Fibroblast of skin of right quadriceps (primary cell): ENCODE measurements at places on chromosomes 5 and 9.

DNA sequence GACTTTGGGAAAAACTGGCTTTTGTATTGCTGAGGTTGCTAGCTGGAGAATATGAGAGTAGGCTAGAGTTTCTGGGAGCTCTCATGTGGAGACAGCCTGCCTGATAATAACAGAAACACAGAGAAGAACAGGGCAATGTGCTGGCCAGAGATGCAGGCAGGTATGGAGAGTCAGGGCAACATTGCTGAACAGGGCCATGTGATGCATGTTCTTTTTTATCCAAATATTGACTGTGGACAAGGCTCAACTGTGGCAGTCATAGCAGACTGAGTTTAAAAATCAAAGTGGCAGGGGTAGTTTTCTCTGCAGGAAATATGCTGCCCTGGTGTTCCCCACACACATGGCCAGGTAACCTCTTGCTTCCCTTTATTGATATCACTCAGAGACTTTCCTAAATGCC is 381.1 kb downstream of the RASEF start:
- no peak for DNase-seq

- peak; percentile 54 for DNase-seq
Observed at GRCh38 chr5:148843510-148844318, 17.3 kb downstream of the ADRB2 start.

GRCh38 chr5:78997090-78997489 is 12.0 kb upstream of the ARSB start:
- no peak for DNase-seq

DNA sequence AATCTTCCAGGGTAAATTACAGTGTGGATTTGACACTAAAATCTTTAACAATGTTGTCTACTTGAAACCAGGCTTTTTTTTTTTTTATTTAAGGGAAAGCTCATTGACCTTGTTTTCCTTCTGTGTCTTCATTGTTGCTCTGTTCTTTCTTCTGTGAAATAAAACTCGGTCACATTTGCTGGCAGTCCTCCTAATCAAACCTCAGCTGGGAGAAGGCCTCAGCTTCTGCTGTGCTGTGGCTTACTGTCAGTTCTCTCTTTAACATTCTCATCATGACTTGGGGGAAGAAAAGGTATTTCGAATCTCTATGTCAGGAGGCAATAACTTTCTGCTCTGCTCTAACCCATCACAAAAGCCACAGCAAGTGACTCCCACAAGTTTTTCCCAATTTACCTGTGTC is 268.9 kb downstream of the ZNF608 start:
- no peak for DNase-seq

DNA sequence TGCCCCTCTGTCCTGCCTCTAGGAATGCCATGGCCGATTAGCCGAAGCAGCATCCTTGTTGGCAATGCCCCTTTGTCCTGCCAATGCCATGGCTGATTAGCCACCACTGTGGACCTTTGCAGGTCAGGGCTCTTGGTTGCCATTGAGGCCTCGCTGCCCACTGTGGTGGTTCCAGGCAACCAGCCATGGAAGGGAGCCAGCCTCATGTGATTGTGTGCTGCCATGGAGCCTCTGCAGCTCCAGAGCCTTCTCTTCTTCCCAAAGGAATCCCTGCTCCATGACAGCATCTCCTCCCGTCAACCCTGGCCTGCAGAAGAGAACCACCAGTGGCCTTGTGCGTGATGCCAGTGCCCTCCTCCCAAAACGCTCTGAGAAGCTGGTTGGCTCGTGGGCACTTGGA is 187.0 kb downstream of the CACNA1B start:
- no peak for DNase-seq

GRCh38 chr9:107683566-107683965 is 194.0 kb upstream of the KLF4 start:
- no peak for DNase-seq

DNA sequence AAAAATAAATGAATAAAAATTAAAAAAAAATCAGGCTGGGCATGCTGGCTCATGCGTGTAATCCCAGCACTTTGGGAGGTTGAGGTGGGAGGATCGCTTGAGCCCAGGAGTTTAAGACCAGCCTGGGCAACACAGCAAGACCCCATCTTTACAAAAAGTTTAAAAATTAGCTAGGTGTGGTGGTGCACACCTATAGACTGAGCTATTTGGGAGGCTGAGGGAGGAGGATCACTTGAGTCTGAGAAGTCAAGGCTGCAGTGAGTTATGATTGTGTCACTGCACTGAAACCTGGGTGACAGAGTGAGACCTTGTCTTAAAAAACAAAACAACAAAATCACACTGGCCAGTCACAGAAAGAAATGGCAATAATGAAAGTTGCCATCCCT is 3.4 kb upstream of the CNTRL start:
- no peak for DNase-seq

DNA sequence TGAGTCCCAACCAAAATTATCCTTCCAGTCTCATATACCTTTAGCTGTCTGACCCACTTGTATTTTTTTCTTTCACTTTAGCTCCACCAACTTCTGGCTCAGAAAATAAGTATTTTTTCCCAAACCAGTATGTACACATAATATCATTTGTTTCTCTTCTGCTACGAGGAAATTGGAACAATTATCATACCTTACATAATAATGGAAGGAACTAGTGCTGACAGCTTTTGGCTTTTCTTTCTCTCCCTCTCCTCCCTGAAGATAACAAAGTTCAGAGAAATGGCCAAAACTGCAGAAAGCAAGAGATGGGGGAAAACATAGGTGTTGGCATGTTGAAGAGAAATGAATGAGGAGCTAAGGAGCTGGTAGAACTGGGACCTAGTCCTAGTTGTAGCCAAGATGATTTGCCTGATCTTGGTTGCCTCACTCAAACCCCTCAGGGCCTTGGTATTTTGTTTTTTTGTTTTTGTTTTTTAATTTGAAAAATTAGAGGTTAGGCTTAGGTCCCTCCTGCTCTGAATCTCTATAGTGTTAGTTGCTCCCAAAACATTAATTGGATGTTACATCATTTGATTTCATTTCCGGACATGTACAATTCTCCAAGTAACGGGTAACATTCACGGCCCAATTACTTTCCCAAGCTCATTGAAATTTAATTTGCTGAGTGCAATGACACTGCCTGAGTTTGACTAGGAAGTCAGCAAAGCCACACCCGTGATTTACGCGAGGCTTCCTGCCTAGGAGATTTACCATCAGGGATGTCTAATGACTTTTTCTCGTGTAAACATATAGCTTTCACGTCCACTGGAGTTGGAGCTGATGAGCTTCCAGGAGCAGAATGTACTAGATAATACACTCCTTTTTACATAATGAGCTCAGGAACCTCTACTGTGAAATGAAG is 291.6 kb downstream of the TLE1 start:
- no peak for DNase-seq

DNA sequence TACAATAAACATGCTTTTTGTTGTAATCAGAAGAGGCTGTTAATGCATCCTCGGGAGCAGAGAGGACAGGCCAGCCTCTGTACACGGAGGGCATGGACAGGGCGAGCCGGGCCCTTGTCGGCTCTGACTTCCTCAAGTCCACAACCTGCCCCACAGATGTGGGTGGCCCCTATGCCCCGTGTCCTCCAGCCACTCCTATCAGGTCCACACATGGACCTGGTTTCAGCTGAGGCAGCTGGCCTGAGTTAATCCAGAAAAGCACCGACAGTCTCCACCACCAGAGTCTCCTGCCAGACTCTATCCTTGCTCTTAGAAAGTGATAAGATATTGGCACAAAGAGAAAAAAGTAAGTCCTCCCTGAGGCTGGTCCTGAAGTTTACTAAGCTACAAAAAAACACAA is 52.4 kb upstream of the PHYKPL start:
- no peak for DNase-seq

DNA sequence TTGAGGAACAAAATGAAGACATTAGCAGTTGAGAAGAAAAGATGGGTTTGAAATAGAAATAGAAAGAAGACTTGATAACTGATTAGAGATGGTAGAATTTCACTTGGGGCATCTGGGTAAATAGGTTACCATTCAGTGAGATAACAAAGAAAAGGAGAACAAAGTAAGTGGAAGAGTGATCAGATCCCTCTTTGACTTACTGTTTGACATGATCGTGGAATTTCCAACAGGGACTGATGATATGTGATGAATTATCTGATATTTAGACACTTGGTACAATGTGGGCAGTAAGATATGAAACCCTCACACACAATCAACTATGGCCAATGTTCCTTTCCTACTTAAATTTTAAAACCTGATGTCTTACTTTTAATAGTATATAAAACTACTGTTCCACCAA is 70.1 kb upstream of the STARD4 start:
- DNase-seq, result no peak

GRCh38 chr5:58410441-58410840 is 49.4 kb downstream of the PLK2 start:
- peak; percentile 87 for DNase-seq

GRCh38 chr9:95887926-95888497 is 12.5 kb downstream of the ERCC6L2 start:
- DNase-seq, result no peak

DNA sequence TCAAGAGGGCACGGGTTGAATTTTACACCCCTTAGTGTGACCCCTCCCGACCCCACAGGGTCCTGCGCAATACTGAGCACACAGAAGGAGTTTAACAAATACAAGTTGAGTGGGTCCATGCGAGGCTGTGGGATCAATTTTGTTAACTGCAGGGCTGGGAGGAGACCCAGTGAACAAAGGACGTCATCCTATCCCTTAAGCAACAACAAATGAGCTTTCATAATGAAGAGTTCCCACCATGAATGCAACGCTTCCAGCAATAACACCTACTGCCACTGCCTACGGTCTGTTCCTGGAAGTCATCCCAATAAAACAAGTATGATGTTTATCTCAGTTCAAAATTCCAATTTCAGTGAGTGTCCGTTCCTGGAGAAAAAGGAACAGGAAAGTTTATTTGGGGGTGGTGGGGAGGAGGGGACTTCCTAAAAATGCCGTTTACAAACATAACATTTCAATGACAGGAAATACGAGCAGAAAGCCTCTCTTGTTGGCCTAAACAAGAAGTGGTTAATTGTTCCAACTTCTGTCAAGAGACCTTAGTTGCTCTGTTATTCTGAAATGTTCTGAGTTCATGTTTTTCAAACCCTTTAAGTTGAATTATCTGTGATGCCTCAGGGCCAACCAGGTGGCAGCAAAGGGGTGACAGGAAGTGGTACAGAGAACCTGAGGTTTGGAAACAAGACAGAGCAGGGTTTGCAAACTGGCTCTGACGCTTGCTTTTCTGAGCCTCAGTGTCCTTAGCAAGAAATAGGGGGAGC is 65.8 kb upstream of the PLPP6 start:
- no peak for DNase-seq

DNA sequence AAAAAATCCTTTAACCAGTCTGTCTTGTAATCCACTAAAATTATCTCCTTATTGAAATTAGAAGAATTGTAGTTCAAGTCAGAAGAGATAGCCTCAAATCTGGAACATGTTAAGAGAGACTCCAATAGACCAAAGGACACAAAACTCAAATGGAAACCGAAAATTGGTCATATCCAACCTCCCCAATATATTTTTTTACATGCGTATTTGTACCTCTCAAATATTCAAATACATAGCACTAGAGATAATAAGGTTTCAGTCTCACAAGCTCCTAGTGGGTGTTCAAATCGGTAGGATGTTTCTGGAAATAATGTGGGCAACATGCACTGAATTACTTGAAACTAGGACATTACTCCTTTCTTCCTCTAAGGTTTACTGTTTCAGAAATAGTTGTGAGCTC is 33.5 kb downstream of the EPB41L4A start:
- DNase-seq, result no peak

DNA sequence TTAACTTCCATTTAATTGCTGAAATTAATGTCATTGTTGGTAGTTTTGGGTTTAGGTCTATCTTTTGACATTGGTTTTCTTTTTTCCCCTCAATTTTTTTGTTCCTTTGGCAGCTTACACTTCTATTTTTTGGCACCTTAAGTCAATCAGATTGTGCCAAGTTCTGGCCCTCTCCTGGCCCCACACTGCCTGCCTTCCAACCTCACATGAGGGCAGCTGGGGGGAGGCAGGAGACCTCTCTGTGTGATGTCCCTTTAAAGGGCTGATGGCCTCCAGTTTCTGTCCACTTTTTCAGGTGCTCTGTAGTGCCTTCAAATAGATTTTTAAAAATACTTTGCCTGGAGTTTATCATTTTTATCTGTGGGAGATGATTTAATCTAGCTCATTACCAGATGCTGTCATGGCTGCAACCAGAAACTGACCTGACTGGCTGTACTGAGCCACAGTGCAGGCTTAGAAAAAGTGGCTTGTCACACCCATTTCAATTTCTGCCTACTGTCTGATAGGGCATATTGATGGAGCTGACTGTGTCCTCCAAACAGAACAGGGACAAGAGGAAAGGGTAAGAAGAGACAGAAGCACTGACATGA is 196.6 kb downstream of the FANCC start:
- DNase-seq, result no peak

- DNase-seq, result no peak
Observed at GRCh38 chr9:114592356-114592755, 4.8 kb downstream of the ATP6V1G1 start.

GRCh38 chr9:129594632-129595031 is 26.3 kb downstream of the C9orf50 start:
- no peak for DNase-seq

DNA sequence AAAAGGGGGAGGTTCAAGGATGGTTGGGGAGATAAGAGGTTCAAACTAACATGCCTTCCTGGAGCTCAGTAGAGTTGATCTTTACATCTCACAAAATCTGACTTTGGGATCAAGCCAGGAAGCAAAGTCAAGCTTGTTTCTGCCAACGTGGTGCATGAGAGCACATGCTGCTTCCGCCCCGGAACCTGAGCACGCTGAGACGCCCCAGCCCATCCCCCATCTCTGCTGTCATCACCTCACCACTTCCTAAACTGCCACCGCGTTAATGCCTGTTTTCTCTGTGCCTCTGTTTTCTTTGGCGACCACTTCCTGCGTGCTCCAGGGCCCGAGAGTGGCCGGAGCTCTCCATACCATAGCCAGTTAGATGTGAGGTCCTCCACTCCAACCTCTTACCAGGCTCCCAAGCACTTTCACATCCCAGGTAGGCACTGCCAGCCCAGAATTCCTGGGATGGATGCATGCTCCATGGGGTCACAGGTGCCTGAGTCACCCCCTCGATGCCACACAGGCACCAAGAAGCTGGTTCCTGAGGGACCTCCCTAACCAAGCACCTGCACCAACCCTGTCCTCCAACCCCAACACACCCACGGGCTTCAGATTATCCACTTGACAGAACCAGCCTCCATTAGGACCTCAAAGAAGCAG is 31.2 kb upstream of the AFAP1L1 start:
- DNase-seq, result no peak

DNA sequence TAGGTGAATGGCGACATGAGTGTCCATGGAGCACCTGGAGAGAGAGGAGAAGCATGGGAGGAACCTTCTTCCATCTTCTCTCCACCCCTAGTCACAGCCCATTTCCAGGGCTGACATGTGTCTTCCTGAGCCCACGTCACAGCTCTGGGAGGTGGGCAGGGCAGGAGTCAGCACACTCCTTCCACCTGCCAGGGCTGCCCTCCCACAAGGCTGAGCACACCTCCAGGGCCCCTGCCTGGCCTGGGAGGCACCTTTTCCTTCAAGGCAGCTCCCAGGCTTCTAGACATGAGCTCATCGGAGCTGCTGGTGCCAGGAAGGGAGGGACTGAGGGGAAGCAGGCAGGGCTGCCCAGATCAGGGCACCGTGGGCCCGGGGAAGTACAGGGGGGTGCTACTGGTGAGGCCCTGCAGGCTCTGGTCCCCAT is 13.6 kb upstream of the SYNPO start:
- DNase-seq, result no peak

GRCh38 chr5:32645246-32645645 is 59.9 kb downstream of the SUB1 start:
- peak; percentile 38 for DNase-seq
